ENCODE measurements at places on chromosomes 11 and 22.

DNA sequence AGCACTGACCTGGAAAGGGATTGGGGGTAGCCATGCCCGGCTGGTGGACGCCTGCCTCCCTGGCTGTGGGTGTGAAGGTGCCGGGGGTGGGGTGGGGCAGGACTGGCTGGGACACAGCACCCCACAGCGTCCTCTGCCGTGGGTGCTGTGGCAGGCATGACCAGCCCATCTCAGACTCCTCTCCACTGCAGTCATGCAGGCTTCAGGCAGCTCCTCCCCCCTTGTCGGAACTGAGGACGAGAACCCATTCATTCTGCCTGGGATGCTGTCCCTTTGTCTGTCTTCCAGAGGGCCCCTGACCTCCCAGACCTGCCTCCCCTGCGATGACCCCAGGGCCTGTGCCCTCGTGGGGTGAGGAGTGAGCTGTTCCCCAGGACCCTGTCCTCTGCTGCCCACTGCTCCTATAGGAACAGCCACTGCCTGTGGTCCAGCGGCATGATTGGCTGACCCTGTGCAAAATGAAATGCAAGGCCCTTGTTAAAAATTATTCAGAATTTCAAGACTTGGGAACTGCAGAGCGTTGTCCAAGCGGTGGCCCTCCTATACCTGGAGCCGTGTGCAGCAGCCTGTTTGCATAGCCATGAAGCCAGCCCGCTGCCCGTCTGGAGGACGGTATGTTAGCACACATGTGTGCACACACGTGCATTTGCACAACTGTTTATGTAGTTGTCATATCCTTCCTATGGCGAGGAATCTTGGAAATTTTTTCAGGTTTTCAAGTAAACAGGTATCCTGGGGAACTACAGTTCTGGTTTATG is 1122.3 kb downstream of the BRD1 start:
- DNase-seq: no peak

- DNase-seq: no peak
Measured at GRCh38 chr22:48745842-48746788, 1081.6 kb downstream of the BRD1 start.

DNA sequence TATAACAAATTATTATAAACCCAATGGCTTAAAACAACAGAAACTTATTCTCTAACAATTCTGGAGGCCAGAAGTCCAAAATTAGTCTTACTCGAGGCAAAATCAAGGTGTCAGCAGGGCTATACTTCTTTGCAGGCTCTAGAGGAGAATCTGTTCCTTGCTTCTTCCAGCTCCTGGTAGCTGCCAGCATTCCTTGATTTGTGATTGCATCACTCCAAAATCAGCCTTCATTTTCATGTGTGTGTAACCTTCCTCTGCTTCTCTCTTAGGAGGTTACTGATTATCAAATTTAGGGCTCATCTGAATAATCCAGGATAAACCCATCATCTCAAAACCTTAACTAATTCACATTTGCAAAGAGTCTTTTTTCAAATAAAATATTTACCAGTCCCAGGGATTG is 23.6 kb downstream of the GALNT18 start:
- DNase-seq: no peak

GRCh38 chr11:66846671-66847091 is 3.4 kb downstream of the RCE1 start:
- no peak for DNase-seq
